ENCODE measurements at places on chromosomes 13 and 19.

DNA sequence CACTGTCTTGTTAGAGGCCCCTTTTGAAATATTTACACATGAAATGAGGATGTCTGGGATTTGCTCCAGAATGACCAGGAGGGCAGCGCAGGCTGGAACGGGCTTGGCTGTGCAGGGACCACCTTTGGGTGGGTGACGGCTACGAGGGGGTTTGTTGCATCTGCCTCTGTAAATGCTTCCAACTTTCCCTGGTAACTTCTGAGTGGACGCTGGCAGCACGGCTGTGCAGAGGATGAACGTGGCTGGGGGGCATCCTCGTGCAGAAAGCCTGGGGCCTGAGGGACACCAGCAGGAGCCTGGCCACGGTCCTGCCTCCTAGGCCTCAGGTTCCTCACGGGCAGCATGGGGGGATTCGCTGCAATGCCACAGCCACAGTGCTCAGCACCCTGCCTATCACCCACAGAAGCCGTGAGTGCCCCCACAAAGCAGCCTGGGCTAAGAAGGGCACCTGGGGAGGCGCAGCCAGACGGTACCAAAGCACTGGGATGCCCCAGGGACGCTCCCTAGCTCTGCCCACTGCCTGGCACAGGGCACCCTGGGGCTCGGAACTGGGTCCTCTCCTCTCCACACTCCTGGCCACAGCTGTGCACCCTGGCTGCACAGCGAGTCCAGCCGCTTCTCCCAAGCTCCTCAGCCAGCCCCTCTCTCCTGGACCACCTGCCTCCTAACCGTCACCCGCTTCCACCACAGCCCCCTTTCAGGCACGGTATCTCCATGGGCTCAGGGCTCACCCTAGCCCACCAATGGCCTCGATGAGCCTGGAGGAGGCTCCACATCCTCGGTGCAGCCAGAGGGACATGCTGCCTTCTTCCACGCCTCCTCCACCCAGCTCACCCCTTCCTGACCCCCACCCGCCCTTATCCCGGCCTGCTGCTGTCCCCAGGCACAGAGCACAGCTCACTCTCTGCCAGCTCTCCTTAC is 44.5 kb downstream of the MLLT1 start:
- no peak for DNase-seq

DNA sequence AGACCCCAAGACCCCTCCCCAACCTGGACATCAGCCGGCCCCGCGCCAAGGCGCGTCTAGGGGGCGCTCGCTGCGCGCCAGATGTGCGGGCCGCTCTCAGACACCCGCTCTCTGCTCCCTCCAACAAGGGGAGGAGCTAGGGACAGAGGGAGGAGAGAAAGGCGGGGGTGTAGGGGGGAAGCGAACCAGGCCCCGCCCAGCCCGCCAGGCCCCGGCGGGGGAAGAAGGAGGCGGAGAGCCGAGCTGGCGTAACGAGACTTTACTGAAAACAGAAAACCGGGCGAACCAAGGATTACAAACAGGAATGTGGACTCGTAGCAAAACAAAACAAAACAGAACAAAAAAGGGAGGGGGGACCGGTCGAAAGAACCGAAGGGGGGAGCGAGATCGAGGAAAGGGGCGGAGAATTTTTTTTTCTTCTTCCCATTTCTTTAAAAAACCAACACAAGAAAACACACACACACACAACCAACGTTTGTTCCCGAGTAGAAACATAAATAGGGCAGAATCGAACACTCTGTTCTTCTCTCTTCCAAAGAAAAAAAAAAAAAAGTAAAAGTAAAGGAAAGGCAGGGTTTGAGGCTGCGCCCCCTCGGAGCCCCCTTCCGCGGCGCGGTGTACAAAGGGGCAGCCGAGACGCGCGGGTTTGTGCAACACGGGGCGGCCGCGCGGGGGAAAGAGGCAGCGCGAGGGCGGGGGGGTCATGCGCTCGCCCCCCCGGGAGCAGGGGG is 1.7 kb downstream of the JUND start:
- peak; percentile 95 for DNase-seq

GRCh38 chr19:53916004-53916403 is 6.9 kb downstream of the CACNG7 start:
- no peak for DNase-seq

DNA sequence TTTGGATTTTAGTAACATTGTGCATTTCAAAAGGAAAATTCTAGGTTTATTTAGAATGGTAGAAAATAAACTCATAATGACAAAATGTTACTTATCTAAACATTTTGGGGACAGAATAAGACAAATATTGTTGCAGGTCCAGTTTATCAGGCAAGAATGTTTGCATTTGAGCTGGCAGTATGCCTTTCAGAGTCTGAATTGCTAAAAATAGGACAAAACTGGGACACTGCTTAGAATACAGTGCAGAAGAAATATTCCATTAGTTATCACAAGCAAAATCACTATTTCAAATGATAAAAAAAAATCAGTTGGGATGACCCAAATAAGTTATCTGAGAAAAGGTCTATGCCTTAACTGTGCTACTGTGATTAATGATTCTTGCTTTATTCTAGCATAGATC is 870.3 kb upstream of the MIR17HG start:
- DNase-seq, result no peak

DNA sequence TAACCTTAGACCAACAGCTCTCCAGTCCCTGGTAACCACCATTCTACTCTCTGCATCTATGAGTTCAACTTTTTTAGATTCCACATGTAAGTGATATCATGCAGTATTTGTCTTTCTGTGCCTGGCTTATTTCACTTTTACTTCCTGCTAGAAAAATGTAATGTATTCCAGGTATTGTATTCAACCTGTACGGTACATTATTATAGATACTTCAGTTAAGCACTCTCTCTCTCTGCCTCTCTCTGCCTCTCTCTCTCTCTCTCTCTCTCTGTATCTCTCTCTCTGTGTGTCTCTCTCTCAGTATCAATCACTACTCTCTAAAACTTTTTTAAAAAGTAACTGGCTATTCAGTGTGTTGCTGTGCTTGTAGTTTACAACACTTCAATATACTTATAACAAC is 8.4 kb downstream of the DACH1 start:
- no peak for DNase-seq

GRCh38 chr19:38022791-38023670 is 116.0 kb downstream of the SIPA1L3 start:
- no peak for DNase-seq

DNA sequence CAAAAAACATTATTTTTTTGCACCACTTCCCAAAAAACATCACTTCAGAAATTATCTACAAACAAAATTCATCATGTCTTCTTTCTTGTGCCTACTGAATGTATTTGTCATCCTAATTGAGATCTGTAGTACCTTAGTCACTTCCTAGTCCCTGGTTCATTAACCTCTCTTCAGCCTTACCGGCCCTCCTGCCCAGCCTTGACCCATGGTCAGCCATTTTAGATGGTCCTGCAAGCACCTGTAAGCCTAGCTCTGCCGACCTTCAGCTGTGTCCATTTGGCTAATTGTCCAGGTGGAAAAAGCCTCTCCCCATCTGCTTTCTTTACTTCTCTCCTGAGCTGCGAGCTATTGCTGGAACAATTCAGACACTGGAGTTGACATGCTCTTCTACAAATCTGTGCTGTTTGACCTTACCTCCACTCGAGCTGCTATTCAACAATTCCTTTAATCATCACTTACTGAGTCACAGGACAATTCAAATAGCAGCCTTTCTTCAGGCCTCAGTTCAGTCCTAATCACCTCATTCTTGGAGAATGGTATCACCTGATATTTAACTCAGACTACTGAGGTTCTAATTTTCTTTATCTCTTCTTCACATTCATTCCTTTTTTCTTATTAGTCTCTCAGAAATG is 882.5 kb downstream of the PCDH9 start:
- no peak for DNase-seq

GRCh38 chr19:42469311-42470235 is 26.8 kb upstream of the CXCL17 start:
- DNase-seq, result no peak

- peak; percentile 8 for DNase-seq
These were observed 18.6 kb upstream of the C13orf46 start for GRCh38 chr13:113992276-113993005.

DNA sequence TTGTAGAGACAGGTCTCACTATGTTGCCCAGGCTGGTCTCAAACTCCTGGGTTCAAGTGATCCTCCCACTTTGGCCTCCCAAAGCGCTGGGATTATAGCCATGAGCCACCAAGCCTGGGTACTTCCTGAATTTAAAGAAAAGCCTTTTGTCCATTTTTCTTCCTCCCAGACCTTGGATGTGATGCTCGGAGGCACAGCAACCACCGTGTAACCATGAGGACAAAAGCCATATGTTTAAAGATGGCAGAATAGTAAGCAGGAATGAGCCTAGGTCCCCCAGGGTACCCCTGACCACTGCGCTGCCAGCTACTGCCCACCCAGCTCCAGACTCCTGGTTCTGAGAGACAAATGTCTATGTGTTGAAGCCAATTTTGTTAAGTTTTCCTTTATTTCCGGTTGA is 31.1 kb downstream of the ZC3H4 start:
- DNase-seq, result no peak

GRCh38 chr13:25771202-25771601 is 280.6 kb downstream of the SHISA2 start:
- no peak for DNase-seq

DNA sequence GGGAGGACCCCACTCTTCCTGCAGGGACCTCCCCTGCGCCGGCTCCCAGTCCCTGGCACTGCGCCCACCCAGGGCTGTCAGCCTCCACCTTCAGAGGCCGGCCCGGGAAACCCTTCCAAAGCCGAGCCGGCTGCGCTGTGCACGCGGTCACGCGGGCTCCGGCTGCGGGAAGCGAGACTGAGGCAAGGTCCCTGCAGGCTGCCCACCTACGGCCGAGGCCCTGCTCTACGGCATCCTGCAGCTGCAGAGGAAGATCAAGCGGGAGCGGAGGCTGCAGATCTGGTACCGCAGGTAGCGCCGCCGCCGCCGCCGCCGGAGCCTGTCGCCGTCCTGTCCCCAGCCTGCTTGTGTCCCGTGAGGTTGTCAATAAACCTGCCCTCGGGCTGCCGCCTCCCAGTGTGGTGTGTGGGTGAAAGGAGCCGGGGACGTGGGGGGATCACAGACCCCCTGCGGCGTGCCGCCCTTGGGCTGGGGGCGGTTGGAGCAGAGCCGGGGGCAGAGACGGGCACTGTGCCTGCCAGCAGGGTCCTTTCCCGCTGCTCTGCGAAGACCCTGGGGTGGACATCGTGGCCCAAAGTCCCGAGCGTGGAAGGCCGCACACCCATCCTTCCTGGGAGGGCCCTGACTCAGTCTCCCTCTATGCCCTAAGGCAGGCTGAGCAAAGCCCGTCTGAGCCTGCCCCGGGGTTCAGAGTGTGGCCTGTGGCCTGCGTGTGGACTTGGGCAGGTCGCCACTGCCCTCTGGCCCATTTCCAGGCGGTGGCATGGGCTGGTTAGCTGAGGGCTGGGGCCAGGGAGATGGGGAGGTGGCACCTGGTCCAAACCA is 5.9 kb downstream of the GAMT start:
- DNase-seq, result peak; percentile 86

DNA sequence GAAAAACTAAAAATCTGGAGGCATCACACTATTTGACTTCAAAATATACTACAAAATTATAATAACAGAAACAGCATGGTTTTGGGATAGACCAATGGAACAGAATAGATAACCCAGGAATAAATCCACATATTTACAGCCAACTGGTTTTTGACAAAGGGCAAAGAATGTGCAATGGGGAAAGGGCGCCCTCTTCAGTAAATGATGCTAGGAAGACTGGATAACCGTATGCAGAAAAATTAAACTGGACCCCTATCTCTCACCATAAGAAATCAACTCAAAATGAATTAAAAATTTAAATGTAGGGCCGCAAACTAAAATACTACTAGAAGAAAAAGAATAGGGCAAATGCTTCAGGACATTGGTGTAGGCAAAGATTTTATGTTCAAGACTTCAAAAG is 440.5 kb upstream of the SGCG start:
- DNase-seq, result no peak

- no peak for DNase-seq
These were observed 6.5 kb downstream of the PIAS4 start for GRCh38 chr19:4013886-4014540.

- no peak for DNase-seq
These were observed 14.1 kb downstream of the PLPP2 start for GRCh38 chr19:277131-277530.

GRCh38 chr13:25266706-25267105 is 20.6 kb downstream of the MTMR6 start:
- no peak for DNase-seq

GRCh38 chr13:98133946-98134345 is 8.9 kb upstream of the FARP1 start:
- DNase-seq, result no peak

- DNase-seq, result no peak
These were observed 100.3 kb downstream of the ITGBL1 start for GRCh38 chr13:101552786-101553185.

DNA sequence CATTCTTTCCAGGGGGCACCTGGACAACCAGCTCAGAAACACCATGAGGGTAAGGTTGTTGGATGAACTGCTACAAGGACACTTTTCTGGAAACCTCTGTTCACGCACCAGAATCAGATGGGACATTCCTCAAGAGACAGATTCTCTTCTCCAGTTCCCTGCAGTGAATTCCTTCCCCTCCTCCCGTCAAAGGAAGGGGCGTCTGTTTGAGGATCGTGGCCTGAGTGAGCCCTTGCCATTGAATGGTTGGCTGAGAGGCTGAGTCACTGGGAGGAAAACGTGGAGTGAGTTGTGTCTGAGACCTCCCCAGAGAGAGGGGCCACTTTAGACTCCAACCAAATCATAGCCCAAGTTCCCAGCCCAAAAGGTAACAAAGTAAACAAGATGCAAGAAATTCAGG is 79.4 kb upstream of the ZNF507 start:
- no peak for DNase-seq

DNA sequence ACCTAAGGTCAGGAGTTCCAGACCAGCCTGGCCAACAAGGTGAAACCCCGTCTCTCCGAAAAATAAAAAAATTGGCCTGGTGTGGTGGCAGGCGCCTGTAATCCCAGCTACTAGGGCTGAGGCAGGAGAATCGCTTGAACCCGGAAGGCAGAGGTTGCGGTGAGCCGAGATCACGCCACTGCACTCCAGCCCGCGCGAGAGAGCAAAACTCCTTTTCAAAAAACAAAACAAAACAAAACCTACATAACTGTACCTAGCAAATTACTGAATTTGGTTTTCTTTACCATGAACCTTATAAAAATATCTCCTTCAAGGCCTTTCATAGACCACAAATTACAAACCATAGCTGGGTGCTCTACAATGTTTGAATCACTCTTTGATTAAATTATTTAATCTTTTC is 760 bp downstream of the ZNF91 start:
- DNase-seq, result no peak

- DNase-seq, result no peak
These were observed 69.0 kb upstream of the NPAS1 start for GRCh38 chr19:46950526-46951170.

- no peak for DNase-seq
These were observed 14.6 kb upstream of the C13orf42 start for GRCh38 chr13:51125495-51126226.
